Fibroblast of the aortic adventitia (primary cell): ENCODE measurements at places on chromosomes 4 and X.

DNA sequence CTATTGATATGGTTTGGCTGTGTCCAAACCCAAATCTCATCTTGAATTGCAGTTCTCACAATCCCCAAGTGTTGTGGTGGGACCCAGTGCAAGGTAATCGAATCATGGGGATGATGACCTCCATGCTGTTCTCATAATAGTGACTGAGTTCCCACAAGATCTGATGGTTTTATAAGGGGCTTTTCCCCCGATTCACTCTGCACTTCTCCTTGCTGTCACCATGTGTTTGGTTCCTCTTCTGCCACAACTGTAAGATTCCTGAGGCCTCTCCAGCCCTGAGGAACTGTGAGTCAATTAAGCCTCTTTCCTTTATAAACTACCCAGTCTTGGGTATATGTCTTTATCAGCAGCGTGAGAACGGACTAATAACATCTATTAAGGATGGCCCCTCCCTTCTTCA is 68.8 kb downstream of the FBXW7 start:
- DNase-seq = no peak

GRCh38 chr4:24688453-24688852 is 104.1 kb upstream of the DHX15 start:
- no peak for DNase-seq

DNA sequence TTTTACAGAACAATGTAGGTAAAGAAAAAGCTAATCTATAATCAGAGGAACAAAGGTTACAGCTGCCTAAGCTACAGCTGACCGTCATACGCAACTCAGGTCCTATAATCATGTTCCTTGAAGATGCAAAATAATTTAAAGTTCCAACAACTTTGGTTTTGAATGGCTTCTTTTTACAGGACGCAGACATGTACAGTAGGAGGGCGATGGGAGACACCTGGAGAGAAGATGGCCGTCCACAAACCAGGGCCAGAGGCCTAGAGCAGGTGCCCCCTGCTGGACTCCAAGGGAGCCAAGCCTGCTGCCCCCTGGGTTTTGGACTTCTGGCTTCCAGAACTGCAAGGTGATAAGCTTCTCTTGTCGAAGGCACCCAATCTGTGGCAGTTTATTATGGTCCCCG is 10.6 kb downstream of the HGFAC start:
- DNase-seq = no peak

DNA sequence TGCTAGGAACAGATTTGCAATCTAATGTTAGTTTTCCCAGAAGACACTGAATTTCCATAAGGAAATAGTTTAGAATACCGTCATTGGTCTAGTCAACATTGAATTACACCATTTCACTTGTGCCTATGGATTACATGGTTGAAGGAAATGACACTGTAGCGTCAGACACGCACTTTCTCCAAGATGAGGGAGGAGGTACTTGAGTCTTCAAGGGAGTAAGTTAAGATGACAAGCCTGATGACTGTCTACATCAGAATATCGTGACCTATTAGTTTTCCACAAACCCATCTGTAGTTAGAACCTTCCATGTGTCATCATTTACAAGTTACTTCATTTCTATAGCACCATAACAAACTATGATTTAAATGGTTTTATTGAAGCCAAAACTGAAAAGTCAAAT is 153.7 kb downstream of the AMELX start:
- peak; percentile 27 for DNase-seq

DNA sequence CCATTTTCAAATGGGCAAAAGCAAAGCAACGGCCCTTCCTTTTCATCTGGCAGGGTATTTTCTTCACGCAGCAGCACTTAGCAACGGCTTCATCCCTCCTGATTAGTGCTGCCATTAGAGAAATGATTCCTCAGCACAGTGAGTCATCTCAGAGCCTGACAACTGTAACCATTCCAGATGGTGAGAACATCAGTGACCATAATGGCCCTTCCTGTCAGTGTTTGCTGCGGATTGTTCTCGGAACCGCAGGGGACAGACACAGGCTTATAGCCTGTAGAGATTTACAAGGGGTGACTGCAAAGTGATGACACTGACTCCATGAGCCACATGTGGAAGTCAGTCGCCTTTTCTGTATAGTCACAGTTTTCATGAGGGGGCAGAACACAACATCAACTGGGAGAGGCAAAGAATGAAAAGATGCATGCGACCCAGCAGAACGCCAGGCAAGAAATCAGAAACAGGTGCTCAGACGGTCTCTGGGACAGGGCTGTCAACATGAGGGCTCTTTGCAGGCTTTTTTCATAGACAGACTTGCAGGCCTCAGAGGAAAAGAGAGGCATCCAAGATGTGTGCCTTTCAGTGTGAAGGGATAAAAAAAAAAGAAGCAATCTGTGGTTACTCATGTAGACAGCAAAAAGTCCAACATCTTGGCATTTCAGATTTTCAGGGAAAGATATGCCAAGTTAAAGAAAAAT is 69.9 kb upstream of the FBXW7 start:
- DNase-seq = peak; percentile 37

DNA sequence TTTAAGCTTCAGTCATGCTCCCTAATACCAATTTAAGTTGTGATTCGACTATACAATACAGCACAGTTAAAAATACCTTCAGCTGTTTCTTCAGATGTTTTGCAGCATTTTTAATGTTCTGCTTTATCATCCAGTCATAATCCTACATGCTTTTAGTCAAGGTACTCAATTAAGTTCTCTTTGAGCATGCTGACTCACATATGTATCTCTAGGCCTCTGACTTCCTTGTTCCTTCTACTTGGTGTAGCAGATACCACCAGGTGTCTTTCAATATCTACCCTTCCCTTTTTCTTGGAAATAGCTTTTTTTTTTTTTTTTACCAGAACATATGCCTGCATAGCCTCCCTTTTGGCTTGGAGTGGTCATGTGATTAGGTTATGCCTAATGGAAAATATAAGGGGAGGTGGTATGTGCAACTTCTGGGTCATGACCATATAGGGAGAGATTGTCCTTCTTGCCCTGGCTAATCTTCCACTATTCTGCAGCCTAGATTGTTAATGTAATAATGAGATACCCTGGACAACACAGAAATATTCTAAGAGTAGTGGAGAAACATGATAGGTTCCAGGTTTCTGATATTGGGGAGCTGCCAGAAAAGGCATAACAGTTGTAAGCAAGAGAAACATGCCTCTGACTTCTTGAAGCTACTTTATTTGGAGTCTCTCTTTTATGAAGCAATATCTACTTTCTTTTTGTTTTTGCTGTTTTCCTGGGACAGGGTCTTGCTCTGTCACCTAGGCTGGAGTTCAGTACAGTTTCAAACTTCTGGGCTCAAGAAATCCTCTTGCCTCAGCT is 737.2 kb upstream of the SLIT2 start:
- DNase-seq = peak; percentile 37

DNA sequence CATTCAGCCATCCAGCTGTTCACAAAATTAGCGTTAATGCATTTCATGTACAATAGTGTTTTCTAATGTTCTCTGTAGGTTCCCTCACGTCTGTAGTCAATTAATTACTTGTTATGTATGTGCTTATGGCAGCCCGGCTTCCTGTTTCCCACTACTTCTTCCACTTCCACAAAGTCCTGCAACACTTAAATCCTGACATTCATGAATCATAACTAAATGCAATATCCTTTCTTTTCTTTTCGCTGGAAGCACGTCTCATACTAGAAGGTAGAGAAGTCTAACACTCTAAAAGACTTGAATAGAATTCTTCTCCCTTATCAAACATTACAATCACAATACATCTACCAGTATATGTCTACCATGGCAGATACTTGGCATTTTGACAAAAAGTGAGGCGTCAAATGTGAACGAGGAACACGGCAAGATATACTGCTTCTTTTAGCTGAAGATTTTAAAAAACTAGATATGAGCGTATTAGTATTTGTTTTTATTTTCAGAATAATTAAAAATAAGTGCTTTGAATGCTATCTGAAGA is 239.0 kb upstream of the DIAPH2 start:
- DNase-seq = no peak

- no peak for DNase-seq
These were observed 51.7 kb downstream of the RAB28 start for GRCh38 chr4:13432453-13432852.

- no peak for DNase-seq
These were observed 65.3 kb downstream of the PAPSS1 start for GRCh38 chr4:107654694-107655093.

DNA sequence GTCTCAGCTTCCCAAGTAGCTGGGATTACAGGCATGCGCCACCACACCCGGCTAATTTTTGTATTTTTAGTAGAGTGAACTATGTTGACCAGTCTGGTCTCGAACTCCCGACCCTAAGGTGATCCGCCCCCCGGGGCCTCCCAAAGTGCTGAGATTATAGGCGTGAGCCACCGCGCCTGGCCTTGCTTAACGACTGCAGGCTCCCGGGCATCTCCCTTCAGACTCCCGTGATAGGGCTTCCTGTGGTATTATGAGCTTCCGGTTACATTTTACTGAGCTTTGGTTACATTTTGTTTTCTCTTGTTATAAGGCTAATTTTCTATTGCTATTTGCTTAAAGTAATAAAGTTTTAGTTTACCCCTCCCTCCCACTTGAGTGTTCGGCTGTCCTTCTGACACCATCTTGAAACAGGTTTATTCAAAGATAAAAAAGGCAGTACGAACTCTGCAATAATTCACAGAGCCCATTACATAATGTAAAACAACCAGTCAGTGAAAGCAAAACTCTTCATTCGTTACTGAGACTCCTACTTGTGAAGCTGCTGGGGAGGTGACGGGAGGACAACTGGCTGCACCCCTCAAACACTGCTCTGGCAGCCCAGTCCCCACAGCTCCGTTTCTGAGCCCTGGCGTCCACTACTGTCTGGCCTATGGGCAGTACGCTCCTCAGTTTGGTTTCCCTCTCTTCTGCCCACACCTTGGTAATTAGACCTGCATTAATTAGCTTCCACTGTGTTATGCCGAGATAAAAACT is 795.7 kb upstream of the SLIT2 start:
- DNase-seq = no peak

- no peak for DNase-seq
These were observed 360.9 kb downstream of the PPP3CA start for GRCh38 chr4:100986360-100986868.

DNA sequence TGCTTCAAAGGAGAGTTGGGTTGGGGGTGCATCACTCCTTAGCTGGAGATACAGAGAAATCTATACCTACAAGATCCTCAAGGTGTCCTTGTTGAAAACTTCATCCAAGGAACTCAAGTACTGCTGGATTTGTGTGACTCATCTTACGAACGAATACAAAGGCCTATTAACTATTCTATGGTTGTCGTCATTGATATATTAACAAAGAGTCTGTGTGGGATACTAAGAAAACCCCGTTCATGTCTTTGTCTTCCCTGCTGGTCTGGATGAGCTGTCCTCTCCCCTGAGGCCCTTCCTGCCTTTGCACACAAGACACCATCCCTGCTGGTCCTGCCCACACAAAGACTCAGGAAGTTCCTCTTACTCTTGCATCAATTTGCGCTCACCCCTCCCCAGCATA is 54.9 kb upstream of the IRF2 start:
- no peak for DNase-seq

DNA sequence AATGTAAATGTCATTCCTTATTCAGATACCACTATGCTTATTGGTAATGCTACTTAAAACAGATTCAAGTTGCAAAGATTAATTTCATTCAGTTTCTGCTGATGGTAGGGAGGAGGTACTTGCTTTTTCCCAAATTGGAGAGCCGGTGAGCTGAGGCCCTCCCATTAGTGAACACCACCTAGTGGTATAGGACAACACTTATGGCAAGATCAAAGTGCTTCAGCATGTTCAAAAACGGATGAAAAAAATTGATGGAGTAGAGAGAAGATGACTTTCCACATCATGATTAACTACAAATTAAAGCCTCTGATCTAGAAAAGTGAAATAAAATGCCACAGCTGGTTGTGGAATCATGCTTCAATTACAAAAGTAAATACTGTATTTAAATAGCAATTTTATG is 112.9 kb downstream of the MBNL3 start:
- no peak for DNase-seq

DNA sequence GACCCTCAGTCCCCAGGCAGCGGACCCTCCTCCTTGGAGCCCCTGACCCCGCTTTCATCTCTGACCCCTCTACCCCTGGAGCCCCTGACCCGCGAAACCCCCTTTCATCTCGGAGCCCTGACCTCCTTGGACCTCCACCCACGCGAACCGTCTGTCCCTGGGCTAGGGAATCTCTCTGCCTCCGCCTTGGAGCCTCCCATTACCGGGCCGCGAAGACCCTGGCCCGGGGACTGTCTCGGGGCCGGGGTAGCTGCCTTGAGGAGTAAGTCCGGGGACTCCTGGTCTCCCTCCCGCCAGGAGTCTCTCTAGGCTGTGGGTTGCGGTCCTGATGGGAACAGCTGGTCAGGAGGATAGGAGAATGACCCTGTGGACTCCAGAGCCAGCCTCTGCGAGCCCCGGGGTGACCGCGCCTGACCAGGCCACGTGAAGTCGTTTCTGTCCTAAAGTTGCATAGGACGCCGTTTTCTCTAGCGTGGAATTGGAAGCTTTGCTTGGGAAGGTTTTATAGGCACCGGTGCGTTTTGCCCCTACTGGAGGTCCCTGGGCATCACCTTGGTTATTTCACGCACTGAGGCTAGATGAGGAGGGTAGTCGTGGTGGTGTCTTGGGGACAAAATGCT is 824 bp downstream of the TBC1D14 start:
- no peak for DNase-seq

- DNase-seq = no peak
These were observed 77.8 kb upstream of the SH3RF1 start for GRCh38 chr4:169348541-169348940.

- peak; percentile 35 for DNase-seq
These were observed at the start of gene STS for GRCh38 chrX:7147413-7147977. STS (plus strand) TSS chrX:7147712; CDS start chrX:7253200, 105,488 bp downstream.

DNA sequence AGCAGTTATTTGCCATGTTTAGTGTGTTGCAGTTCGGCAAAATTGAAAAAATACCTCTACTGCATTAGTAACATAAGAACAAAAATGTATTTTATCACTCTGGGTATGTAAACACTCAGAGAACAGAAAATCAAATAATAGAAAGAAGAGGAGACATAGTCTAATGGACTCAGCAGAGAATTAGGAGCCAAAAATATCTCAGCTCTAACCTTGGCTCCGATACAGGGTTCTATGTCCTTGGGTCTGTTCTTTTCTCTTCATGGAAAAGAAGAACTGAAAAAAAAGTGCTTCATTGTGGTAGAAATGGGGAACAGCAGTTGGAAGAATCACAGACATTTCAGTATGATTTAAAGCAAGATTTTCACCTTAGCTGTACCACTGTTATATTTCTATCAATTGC is 240.5 kb upstream of the CXXC4 start:
- DNase-seq = no peak

GRCh38 chr4:20408611-20409010 is 156.9 kb downstream of the SLIT2 start:
- DNase-seq = peak; percentile 69

DNA sequence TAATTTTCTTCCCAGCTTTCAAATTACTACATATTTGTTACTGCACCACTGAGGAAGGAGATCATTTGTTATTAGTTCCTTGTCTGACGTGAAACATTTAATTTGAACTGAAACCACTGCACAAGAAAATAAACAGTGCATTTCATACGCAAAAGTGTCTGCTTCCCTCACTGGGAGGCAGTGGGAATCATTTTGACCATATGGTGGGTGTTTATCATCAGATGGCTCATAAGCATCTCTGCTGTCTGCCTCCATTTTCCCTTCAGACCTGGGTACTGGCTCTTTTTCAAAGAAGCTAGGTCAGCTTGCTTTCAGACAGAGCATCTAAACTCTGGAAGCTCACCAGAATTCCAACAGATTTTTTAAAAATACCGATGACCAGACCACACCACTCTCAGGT is 135.2 kb downstream of the PCDH19 start:
- DNase-seq = no peak

- peak; percentile 67 for DNase-seq
These were observed 1.8 kb downstream of the EPHA5 start for GRCh38 chr4:65668201-65669089.

GRCh38 chr4:59979061-59979460 is 1221.1 kb upstream of the ADGRL3 start:
- no peak for DNase-seq

GRCh38 chrX:113726898-113727297 is 857.0 kb upstream of the HTR2C start:
- DNase-seq = no peak
